ENCODE measurements at places on chromosomes 4 and X. TPM values are rescaled to one million over a fixed set of nuclear protein-coding genes. Genes with fewer than 3 reads are reported as not detected.

The TREX2 gene
- total RNA-seq: 0.21 TPM

The NOX1 gene
- total RNA-seq: not detected

- no peak for DNase-seq
Measured at GRCh38 chrX:134525086-134525792, 65.3 kb downstream of the HPRT1 start.

The MAGEB17 gene
- not detected for total RNA-seq

DNA sequence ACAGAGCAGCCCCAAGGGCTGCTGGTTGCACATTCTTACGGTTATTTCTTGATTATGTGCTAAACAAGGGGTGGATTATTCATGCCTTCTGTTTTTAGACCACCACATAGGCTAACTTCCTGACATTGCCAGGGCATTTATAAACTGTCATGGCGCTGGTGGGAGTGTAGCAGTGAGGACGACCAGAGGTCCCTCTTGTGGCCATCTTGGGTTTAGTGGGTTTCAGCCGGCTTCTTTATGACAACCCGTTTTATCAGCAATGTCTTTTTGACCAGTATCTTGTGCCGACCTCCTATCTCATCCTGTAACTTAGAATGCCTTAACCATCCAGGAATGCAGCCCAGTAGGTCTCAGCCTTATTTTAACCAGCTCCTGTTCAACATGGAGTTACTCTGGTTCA, 212.4 kb upstream of the GRID2 start:
- no peak for DNase-seq

The ASB9 gene
- 3.6 TPM for total RNA-seq

DNA sequence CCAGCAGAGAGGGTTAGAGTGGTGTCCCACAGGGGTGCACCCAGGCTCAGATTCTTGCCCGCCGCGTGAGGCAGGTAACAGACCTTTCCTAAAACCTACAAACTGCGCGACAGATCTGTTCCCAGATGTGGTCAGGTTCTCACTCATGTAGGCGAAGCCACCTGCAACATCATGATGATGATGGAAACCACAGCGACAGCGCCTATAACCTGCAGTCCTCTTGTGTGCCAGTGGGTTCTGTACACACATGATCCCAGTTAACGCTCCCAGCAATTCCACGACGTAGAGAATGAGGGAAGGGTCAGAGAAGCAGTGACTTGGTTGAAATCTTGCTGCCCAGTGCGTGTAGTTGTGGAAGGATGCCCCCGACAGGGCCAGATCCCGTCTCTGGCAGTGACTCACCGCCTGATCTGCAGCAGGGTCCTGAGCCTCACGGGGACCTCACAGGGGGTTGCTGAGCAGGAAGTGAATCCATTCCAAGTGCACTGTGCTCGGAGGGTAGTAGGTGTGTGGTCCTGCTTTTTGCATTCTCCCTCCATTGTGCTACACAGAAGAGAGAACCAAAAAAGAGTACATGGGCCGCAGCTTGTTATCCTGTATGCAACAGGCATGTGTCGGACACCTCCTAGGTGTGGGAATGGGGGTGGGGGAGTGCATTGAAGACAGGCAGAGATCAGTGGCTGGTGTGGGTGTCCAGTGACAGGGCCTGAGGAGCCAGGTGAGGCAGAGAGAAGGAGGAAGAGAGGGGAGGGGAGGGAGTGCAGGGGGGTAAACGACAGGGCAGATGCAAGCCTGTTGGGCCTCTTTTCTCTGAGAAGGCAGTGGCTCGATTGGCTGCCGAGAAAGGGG, 66.6 kb downstream of the MTMR1 start:
- no peak for DNase-seq

DNA sequence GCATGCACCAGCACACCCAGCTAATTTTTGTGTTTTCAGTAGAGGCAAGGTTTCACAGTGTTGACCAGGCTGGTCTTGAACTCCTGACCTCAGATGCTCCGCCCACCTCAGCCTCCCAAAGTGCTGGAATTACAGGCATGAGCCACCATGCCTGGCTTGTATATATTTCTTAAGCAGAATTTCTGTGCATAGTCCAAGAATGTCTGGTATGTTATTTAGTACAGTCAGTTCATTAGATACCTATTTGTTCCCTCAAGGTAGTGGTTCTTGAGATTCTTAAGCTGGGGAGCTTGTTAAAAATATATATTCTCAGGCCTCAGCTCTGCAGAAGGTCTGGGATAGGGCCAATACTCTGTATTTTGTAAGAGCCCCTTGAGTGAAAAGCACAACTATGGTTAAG, 4.6 kb upstream of the SERTM2 start:
- no peak for DNase-seq

DNA sequence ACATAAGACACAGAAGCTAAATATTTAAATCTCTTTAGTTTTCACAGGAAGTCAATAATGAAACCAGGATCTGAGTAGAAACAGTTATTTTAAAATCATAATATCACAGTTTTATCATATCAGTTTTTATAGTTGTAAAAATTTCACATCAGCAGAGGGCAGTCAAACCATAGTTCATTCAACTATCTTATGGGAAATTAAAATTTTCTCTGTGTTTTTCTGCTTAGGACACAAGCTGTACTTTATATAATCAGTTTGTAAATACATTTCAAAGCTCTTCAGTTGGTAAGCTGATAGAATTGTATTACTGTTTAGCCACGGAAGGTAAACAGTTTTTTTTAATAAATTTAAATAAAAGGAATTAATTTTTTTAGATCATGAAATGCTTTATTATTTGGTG, 204.8 kb upstream of the NUDT6 start:
- DNase-seq: no peak

GRCh38 chr4:25178838-25179261, 18.6 kb upstream of the SEPSECS start:
- no peak for DNase-seq

The CCDC110 gene
- total RNA-seq: not detected

The SPP1 gene
- total RNA-seq: 0.75 TPM

The CYTL1 gene
- 0.85 TPM for total RNA-seq
